ENCODE measurements at places on chromosomes 5 and 9.

- no peak for DNase-seq
These were observed 21.4 kb upstream of the TMEM250 start for GRCh38 chr9:136140046-136140445.

- no peak for DNase-seq
These were observed 32.1 kb upstream of the SH3TC2 start for GRCh38 chr5:149094996-149095395.

DNA sequence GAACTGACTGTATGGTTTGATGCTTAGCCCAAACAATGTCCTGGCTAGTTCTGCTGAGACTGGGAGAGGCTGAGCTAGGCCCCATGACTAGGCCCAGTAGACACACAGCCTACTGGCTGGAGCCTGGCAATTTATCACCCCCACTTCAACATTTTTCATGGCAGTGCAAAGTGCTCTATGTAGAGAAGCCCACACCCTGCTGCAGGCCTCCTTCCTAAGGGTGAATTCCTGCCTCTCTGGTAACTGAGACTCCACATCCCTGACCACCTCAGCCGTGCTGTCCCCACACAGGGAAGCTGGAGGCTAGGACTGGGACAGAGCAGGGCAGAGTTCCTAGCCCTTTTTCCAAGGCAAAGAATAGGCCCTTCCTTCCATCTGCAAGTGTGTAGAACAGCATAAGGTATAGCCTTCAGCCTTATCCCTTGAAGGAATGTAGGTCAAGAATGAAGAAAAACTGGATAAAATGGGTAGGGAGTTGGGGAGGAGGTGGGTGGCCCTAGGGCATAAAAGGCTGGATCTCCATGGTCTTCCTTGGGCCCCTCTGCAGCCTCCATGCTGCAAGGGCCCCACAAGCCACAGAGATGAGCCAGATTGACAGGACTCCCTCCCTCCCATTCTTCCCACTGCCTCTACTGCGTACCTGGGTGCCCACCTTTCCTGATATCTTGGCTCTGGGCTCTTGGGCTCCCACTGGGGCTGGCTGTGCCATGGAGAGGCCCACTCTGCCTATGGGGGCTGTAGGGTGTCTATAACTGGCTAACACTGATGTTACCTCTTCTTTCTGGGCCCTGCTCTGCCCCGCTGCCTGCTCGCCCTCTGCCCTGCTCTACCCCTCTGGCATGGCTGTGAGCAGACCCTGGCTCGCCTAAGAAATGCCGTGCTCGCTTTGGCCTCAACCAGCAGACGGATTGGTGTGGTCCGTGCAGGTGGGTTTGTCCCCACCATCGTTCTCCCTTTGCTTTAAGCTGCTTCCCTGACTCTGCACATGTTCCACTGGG is 29.8 kb downstream of the TCF7 start:
- no peak for DNase-seq

DNA sequence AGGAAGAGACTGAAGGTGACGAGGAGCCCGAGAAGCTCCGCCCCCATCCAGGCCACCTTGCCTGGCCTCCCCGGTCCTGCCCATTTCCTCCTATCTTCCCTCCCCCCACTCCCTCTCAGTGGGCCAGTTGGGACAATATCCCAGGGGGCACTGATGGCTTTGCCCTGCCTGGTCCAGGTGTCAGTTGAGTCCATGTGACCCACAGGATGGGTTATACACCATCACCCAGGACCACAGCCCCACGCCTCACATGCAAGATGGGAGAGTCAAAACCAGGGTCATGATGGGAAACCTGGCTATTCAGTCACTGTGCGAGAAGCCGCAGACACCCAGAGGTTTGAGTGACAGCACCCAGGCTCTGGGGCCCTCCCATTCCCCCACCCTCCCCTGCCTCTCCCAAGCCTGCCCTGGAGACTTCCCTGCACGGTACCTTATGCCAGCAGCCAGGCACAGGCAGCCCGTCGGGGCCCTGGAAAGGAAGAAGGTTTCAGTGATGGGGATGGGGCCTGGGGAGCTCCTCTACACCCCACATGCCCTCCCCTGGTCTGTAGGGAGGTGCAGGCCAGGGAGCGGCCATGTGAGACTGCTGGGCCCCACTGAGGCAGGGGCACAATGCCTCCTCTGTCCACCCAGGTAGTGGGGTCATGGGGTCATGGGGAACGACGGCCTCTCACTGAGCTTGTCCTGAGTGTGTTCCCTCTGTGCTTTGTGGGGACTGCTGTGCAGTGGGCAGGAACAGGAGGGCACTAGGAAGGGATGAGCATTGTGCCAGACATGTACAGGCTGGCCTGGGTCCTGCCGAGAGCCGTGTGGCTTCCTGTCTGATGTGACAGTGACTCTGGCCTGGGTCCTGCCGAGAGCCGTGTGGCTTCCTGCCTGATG is 6.3 kb upstream of the PHYKPL start:
- DNase-seq: peak; percentile 67

DNA sequence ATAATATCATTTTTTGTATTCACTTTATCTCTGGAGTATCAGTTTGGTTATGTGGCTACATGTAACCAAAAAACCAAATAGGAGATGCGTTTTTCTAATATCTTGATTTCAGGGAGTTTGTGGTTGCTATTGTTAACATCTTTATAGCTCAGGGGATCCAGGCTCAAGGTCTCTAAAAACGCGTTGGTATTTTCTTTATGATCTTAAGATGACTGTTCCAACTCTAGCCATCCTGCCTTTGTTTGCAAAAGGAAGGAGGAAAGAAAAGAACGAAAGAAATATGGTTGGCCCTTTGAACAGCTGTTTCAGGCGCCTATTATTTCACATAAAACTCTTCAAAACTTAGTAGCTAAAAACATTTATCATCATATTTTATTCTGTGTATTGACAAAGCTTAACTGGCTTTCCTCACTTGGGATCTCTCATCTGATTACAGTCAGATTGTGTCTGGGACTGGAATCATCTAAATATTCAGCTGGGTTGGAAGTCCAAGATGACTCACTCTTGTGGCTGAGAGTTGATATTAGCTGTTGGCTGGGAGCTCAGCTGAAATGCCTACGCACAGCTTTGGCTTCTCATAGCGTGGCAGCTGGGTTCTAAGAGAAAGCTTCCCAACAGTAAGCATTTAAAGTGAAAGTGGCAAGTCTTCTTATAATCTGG is 60.1 kb downstream of the FAM174A start:
- DNase-seq: no peak

GRCh38 chr9:128657796-128658195 is 1.1 kb upstream of the DYNC2I2 start:
- DNase-seq: no peak

- DNase-seq: peak; percentile 70
These were observed 95.8 kb downstream of the CFAP90 start for GRCh38 chr5:7754997-7755596.

DNA sequence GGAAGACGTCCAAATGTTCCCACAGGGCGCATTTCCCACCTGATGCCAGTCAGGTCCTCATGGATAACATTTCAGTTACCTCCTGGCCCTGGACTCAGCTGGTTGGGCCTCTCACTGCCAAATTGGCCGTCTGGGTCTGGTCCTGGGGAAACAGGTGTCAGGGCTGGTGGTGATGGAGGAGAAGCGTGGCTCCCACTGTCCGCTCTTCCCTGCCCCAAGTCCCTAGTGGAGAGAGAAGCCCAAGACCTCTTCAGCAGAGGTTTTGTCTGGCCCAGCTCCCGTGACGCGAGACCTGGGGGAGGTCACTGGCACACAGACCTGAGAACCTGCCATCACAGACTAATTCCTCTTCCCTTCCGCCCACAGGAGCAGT is 27.8 kb upstream of the PRDM12 start:
- no peak for DNase-seq

DNA sequence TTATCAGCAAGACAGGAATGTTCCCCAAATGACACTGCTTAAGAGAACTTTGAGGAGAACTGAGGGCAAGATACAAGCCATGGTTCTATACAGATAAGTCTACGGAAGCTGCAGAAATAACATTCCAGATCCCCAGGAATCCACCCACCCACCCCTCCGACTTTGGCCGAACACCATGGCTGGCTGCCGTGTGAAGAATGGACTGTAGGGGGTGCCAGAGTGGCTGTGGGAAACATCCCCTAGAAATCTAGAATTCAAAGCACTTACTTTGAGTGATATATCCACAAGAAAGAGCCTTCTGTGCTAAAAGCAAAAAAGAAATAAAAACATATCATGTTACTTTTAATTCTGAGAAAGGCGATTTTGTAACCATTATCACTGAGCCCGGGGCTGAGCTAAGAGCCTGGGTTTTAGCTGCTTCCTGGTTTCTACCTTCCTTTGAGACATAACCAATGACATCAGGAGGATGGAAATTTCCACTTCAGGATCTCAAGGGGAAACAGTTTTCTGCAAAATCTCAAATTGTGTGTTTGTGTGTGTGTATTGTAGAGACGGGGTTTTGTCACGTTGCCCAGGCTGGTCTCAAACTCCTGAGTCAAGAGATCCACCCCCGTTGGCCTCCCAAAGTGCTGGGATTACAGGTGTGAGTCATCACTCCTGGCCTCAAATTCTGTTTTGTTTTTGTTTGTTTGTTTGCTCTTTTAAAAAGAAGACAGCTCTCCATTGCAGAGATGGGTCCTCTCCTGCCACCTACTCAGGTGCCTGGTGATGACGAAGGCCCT is 36.4 kb downstream of the GGTA1 start:
- no peak for DNase-seq

DNA sequence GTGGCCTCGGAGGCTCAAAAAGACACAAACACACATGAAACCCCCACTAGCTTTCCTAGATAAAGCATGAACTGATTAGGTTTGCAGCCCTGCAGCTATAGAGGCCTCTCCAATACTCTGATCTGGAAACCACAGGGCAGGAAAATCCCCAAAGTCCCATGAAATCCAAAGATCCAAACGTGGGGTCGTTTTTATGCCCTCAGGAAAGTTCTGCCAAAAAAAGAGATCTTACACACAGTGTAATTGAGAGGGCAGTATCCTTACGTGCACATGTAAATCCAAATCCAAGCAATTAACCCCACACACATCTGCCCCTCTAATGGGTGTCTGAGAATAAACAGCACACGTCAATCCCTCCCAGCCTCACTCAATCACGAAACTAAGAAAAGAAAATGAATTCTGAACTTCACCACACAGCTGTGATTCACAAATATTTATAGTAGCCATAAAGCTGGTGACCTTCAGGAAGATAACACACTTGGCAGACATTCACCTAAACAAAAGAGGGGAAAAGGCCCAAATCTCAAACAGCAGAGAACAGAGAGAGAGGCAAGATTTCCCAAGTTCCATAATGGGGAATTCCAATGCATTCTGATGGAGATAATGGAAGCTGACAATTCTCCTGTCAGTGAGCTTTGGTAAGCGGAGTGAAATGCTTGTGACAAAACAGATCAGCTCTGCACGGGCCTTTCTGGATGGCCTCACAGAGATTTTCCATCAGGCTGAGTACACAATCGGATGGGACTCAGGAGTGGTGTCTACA is 114.2 kb downstream of the SEMA5A start:
- DNase-seq: no peak

DNA sequence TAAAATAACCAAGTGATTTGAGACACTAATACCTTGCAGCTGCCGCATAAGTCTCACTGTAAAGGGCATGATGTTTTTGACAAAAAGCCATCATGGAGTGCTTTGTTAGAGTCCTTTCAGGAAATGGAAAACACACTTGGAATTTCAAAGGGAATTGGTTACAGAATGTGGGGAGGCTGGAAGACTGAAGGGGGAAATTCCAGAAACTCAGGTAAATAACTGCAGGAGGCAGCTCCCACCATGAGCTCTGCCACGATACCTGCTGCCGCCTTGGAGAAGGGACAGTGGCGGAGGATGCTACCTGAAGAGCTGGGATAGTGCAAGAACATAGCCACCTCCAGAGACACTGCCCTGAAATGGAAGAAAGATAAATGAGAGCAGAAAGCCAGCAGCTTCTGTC is 66.9 kb downstream of the PRKACG start:
- DNase-seq: no peak

DNA sequence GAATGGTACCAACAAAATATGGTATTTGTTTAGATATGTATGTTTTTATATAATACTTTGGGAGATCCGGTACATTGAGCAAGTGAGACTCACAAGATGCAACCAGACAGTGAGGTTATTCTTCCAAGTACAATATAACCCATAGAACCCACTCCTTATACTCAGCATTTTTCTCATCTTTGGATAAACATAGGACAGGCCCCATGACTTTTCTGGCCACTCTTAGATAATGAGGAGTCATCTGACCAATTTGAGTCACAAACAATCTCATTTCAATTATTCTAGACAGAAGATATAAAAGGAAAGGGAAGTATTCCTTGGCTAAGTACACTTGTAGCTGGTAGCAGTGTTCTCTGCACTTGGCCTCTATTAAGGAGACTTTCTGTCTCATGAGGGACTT is 150.2 kb downstream of the SGCD start:
- DNase-seq: no peak

DNA sequence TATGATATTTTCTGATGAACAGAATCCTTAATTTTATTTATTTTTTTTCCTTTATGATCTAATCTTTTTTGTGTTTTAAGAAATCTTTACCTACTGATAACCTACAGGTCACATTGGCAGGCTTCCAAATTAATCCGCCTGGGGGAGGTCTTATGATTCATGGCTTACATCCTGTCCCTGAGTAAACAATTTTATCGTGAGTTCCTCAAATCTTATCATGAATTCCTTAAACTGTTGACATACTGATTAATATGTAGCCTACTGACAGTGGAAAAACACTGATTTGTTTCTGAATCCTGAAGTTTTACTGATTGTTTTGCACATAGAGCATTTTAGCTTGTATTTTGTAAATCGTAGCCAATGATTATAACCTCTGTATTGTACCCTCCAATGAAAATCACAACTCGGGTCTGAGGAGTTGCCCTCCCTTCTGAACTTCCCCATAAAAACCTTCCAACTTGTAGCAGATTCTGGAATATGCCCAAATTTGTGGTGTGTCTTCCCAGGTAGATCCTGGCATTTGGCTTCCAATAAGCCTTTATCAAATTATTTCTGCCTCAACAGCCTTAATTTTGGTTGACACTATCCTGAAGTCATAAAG is 105.6 kb downstream of the VCAN start:
- no peak for DNase-seq

- peak; percentile 26 for DNase-seq
These were observed 39.1 kb upstream of the RANBP6 start for GRCh38 chr9:6054280-6055099.

DNA sequence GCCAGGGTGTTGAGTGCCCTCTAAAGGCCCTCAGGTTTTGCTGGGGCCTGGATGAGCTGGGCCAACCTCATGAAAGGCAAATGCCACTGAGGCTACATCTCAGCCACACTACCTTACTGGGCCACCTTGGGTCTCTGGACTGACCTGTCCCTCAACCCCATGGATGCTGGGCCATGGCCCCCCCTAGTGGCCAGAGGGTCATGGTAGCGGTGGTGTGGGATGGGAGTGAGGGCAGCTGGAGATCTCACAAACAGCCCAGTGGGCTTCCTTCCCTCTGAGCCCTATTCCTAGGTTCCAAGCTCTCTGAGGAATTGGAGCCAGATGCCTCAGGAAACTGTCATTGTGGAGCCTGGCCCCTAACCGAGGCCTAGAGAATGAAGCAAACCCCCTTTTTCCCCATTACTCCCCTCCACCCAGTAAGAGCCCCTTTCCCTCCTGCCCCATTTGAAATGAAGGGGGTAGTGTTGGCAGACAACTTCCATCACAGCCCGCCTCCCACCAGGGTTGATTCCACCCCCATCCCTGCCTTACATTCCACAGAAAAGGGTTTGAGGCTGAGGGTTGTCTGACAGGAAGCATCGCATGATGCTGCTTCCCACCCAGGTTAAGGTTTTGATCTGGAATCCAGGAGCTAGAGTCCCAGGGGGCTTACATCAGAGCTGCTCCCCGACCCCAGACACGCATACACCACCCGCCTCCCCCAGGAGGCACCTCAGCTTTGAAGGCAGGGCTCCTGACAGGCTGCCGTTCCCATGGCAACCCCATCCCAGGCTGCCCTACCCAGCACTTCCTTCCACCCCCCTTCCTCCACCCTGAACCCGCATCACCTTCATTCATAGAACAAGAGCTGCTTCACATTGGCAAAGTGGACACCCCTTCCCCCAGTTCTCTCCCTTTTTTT is 63.9 kb downstream of the PCDH1 start:
- no peak for DNase-seq

Data from GM06990 (cell line).